Natural killer cell treated with Interleukin-12 subunit alpha and Interleukin-12 subunit beta and Interleukin-15 and Interleukin-18, amount 100 ng/mL, for 72 hours (primary cell): ENCODE measurements at places on chromosomes 12 and 14.

DNA sequence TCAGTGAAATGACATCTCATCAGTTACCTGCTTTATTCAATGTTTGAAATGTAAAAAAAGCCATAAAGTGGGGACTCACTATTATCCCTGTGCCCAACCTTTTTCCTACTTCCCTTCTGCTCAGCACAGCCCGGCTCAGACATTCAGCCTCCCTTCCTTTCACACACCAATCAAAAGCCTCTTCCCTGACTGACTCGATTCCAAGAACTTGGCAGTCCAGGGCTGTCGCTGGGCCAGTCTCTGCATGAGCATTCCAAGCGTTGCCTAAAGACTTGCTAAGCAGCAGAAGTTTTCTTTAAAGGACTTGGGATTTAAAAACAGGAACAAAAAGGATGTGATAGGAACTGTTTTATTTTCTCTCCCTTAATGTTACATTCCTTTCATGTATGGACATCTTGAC, 22.7 kb downstream of the ITPR2 start:
- DNase-seq, result no peak

DNA sequence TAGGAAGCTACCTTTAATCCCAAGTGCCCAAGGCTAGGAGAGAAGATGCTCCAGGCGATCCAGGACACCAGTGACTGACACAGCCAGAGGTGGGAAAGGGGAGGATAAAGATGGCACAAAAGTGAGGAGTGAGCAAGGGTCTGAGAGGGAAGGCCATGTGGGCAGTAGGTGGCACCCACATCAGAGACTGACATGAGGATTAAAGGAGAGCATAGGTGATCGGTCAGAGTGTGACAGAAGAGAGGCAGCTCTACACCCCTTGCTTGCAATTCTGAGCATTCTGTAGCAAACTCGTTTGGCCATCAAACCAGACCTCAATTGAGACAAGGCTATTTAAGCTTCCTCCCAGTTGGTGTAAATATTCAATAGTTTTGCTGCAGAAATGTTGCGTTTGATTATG, 724 bp upstream of the CD27 start:
- DNase-seq, result no peak

- no peak for DNase-seq
These were observed 75.8 kb downstream of the PELI2 start for GRCh38 chr14:56194042-56194441.

DNA sequence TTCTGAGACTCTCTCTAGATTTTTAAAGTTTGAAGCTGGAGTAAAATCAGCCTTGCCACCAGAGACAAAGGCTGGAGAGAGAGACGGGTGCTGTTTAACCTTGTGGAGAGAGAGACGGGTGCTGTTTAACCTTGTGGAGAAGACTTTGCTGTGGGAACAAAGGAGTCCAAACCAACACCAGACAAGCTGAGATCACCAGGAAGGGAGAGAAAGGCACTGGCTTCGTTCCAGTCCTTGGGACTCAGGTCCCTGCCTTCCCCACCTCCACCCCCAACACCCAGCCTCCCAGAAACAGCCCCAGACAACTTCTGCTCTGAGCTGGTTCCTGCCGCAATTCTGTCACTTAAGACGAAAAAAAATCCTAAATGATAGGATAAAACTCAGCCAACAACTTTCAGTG, 1389.3 kb downstream of the AACS start:
- DNase-seq, result no peak

DNA sequence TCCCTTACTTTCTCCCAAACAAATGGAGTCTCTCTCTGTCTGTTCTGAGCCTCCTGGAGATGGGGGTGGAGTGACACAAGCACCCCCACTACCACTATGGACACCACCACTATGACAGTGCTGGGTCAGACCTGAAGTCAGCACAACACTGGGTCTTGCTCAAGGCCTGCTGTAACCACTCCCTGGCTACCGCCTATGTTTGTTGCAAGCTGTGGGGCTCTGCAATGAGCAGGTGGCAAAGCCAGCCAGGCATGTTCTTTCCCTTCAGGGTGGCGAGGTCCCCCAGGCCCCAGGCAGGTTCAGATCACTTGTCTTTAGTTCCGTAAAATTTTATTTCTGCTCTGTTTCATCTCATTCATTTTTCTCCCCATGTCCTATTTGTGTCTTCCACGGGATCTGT, 349.8 kb downstream of the TMEM121 start:
- no peak for DNase-seq

DNA sequence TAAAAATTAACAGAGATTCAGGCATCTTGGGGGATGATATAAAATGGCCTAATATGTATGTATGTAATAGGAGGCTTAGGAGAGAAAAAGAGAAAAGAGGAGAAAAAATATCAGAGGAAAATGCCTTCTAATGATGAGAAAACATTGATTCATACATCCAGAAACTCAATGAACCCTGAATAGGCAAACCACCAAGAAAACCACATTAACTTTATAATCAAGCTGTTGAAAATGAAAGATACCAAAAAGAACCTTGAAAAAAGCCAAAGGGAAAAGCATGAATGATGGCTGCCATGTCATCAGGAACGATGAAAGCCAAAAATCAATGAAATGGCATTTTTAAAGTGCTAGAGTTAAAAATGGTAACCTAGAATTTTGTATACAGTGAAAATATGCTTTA, 180.2 kb downstream of the EPS8 start:
- no peak for DNase-seq

- DNase-seq, result peak; percentile 68
These were observed 172.7 kb upstream of the OR4E1 start for GRCh38 chr14:21846227-21846885.

DNA sequence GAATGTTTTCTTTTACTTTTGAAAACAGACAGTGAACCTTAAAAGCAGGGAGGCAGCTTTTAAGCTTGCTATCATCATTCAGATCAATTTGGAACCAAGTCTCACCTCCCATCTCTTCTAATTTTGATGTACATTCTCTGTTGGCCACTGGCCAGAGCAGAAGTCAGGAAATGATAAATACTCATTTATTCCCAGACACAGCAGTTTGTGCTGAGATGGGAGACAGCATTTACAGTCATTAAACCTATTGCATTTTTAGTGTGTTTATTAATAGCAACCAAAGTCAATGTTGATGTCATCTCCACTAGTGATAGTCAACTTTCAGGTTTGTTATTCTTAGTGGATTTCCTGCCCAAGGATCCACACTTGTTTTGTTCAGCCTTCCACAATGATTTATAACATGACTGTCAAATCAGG, 320.0 kb upstream of the ATP2B1 start:
- no peak for DNase-seq

- DNase-seq, result peak; percentile 63
These were observed 40.0 kb downstream of the OSBPL8 start for GRCh38 chr12:76519538-76519937.

GRCh38 chr12:130446846-130447654, 109.4 kb downstream of the PIWIL1 start:
- DNase-seq, result no peak

GRCh38 chr14:91249841-91250616, 5.5 kb upstream of the GPR68 start:
- DNase-seq, result peak; percentile 80

- DNase-seq, result no peak
These were observed 19.4 kb downstream of the KTN1 start for GRCh38 chr14:55599250-55599879.

DNA sequence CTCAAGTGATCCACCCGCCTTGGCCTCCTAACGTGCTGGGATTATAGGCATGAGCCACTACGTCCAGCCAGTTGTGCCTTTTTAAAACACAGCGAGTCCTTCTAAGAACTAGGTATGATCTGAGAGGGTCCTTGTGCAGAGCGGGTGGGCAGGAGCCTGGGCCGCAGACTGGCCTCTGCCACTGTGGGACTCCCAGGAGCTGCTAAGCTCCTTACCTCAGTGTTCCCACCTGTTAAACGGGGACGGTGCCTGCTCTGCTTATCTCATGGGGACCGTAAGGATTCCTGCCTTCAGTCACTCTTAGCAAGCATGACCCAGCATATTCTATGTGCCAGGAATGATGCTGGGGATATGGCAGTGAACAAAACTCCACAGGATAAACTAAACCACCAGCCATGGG, 136.9 kb downstream of the RBM19 start:
- no peak for DNase-seq

DNA sequence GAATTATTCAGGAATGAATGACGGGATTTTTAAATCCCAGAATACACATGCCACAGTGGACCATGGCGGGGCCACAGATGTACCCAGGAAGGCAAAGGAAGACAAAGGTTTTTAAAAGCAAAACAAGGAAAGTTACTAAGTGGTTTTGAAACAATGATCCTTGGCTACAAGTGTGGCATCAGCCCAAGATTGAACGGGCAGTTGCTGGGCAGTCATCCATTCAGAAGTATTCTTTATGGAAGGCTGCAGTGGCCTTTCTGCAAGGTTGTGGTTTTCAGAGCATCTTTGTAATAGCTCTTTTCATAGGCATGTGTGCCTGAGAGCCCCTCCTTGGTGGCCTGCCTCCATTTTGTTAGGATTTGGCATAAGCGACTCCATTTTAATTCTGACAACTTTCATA, 13.4 kb upstream of the IFI27 start:
- DNase-seq, result no peak

DNA sequence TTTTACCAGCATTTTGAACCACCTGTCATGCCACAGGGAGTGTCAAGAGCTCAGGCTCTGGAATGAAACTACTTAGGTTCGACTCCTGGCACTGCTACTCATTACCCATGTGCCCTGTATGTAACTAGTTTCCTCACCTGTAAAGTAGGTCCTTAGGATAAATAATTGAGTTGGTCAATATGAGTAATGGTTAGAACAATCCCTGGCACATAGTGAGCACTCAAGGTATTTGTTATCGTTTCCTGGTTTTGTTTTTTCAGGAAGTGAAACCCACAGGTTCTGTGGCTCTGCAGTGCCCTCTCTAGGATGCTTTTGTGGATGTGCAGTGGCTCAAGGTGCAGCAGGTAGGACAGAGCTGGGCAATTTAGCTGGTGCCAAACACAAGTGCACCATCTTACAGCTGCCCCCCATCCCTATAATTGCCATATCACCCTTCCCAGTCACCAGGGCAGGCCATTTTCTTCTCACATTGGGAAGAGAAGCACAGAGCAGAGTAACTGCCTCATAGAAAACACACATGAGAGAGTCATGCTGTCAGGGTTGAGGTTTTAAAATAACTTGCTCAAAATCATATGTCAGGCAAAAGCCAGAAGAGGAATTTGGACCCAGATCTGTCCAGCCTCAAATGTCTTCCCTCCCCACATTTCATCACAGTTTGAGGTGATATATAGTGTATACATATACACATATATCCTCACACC, 297.5 kb downstream of the RPAP3 start:
- DNase-seq, result no peak

GRCh38 chr12:130955238-130955816, 1.6 kb downstream of the ADGRD1 start:
- no peak for DNase-seq

DNA sequence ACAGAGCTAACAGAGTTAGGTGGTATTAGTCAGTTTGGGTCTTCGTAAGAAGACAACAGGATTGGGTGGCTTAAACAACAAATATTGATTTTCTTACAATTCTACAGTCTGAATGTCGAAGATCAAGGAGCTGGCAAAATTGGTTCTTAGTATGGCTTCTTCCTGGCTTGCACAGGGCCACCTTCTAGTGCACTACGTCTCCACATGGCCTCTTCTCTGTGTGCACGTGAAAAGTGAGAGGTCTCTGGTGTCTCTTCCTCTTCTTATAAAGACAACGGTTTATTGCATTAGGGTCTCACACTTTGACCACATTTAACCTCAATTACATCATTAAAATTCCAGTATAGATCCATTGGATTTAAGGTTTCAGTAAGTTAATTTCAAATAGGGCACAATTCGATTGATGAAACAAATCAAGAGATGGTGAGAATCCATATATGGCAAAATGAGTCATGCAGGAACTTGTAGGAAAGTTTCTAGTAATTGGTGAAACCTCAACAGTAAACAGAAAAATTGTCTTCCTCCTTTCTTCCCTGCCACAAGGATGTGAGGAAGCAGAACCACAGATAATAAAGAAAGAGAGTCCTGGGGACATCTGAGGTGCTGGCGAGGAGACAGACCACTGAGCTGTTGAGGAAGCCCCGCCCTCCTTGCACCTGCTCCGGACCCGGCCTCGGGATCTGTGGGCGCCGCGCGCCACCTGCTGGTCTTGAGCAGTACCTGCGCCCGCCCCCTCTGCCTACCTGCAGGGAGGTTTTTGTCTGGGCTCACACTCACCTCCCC, 846.7 kb downstream of the TMEM121 start:
- DNase-seq, result peak; percentile 83

DNA sequence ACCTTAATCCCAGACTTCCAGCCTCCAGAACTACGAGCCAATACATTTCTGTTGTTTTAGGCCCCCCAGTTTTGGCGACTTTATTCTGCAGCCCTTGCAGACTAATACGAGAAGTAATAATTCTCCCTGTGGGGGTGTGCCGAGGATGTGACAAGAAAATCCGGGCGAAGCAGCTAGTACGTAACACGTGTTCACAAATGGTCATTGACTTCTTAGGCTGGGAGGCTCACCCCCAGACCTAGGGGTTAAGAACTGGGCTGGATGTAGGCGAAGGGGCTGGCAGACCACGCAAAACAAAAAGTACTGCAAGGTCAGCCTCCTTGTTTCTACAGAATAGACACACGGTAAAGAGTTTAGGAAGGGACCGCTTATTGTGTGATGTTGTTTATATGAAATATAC, 69.8 kb upstream of the ESRRB start:
- no peak for DNase-seq

GRCh38 chr14:101503431-101504095, 57.7 kb upstream of the DIO3 start:
- DNase-seq, result peak; percentile 32

- DNase-seq, result no peak
These were observed 623.3 kb upstream of the FOXG1 start for GRCh38 chr14:28143316-28143715.

DNA sequence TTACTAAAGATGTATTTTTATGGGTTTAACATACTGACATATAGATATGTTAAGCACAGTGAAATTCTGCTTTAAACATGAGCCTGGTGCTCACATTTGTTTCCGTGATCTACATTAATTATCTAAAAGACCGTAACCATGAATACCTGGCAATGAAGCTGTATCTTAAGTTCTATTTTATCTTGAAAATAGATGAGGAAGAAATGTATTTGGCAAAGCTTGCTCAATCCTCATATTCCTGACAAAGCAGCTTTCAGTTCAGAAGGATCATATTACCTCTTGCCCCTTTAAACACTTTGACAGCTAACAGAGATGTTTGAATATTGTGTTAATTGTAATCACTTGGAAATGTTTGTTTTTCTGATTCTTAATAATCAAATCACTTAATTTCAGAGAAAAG, 9.8 kb downstream of the EPYC start:
- no peak for DNase-seq

- no peak for DNase-seq
These were observed 89.1 kb upstream of the STAC3 start for GRCh38 chr12:57340104-57340503.

DNA sequence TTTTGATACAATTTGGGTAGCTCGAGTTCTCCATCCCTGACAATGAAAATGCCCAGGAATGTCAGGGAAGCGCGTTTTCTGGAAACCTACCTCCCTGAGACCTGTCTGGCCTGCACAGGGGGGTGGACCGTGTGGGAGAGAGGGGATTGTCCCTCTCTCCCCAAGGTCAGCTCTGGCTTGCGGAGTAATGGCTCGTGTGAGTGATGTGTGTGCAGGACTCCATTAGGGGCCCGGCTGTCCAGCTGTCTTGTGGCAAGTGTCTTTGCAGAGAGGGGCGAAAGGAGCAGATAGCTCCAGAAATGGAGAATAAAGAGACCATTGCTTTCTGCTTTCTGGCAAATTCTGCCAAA, 215.3 kb downstream of the CHST11 start:
- no peak for DNase-seq
